ENCODE measurements at places on chromosomes 16 and 17.

GRCh38 chr16:23359092-23359760, 57.1 kb downstream of the SCNN1B start:
- DNase-seq = no peak

GRCh38 chr16:81453091-81453728, 8.6 kb downstream of the CMIP start:
- no peak for DNase-seq

GRCh38 chr17:27518545-27519521, 62.6 kb downstream of the KSR1 start:
- DNase-seq = no peak

DNA sequence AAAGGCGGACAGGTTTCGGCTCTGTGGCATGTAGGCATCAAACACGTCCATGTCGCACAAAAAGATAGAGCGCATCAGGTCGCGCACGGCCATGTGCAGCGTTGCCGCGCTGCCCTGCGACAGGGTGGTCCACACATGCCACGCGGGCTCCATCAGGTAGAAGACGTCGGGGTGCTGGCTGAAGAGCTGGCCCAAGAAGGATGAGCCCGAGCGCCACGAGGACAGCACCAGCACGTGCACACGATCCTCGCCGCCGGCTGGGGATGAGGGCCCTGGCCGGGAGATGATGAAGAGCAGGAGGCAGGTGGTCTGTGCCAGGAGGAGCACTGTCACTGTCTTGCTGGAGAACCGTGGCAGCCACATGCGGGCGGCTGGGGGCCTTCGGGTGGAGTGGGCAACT, 5.9 kb downstream of the CHST5 start:
- DNase-seq = no peak

DNA sequence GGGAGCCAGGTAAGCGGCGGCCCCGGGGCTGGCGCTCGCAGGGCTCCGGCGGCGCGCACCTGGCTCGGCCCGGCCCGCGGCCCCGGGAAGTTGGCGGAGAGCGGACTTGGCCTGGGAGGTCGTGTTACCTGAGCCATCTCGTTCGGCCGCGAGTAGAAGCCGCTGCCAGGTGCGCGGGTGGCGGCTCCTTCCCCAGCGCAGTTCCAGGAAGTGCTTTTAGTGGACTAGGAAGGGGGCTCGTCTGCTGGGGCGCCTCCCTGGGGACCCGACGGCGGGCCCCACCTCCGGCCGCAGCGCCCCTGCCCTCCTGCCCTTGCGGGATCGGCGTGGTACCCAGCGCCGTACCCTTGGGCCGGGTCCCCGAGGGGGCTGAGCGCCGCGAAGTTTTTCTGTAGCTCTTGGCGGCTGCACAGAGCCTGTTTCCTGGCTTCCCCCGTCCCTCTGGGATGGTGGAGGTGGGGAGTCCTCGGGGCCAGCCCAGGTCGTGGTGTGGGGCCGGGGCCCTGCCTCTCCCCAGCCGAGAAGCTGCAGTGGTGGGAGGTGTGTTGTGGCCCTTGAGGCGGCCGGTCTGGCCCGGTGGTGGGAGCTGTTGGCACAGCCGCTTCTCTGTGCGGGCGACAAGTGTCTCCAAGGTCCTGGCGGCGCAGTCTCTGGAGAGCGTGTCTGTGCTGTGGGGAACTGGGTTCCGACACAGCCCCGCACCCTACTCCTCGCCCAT, 96.9 kb downstream of the RAB11FIP4 start:
- DNase-seq = no peak

DNA sequence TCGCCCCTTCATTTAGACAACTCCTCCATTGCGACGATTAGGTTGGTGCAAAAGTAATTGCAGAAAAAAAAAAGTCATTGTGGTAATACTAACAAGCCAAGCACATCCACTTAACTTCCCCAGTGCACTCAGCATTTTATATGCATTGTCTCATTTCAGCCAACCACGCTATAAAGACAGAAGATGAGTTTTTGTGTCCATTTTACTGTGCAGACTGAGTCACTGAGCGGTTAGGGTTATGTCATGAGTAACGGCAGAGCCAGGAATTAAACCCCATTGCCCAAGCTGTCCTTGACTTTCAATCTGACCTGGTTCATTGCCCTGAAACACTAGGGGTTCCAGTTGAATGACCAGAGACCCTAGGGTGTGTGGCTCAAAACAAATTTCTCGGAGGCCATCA, 218.7 kb downstream of the XYLT1 start:
- no peak for DNase-seq

DNA sequence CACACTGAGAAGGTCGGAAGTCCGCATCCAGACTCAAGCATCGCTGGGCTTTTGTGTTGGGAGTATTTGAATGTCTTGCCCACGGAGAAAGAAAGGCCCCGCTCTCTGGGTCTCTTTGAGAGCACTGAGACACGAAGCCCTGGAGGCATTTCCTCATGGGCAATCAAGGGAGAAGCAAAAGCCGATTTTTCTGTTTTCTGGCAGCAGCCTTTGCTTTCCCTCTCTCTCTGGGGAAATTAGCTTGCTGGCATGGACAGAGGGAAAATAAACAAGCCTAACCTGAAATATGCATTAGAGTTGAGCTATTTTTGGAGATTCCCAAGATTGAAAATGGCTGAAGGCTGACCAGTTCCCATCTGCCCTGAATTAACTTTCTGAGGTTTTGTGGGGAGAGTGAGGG, 238.7 kb downstream of the HAPSTR1 start:
- DNase-seq = no peak

GRCh38 chr16:87012954-87013938, 303.9 kb downstream of the C16orf95 start:
- no peak for DNase-seq

DNA sequence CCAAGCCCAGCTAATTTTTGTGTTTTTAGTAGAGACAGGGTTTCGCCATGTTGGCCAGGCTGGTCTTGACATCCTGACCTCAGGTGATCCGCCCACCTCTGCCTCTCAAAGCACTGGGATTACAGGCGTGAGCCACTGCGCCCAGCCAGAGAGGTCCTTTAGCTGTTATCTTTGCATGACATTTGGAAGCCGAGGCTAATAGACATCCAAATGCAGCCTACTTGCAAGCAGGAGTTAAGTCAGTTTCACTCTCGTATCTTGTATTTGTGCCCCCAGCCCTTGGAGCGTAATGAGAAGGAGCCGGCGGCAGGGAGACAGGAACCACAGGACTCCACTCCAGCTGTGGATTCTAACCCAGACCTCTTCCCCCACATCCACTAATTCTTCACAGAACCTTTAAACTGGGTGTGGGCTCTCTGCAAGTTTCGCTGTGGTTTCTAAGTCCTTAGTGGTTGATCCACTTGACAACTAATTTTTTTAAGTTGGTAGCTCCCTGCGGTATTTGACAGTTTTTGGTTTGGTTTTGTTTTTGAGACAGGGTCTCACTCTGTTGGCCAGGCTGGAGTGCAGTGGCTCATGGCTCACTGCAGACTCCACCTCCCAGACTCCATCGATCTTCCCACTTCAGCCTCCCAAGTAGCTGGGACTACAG, 3.1 kb upstream of the CYTH1 start:
- no peak for DNase-seq

DNA sequence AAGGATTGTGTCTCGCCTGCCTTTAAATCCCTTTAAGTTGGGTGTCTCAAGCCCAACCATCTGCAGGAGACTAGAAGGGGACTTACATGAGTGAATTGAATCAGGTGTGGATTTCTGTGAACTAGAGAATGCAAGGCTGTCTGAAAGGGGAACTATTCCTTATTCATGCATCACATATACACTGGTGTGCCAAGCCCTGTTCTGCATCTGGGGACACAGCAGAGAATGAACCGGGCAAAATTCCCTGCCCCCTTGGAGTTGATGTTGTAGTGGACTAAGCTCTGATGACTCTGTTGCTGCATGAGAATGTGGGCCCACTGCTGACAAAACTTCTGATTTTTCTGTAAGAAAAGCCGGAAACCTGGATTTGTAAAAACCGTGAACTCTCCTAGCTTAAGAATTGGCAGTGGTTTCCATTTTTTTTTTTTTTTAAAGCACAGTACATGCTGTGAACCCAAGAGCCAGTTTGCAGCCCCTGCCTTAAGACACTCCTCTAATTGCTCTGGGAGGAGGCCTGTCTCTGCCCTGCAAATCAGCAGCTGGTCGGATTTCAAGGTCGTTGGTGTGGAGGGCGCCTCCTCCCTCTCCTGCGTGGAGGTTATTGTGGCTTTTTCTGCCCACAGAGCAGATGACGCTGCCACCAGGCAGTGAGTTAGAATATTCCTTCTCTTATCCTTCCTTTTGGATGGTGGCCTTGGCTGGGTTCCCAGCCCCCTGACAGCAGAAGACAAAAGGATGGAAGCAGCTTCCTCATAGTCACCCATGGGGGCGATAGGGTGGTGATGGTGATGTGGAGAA, 131.0 kb downstream of the PRKCB start:
- DNase-seq = no peak

DNA sequence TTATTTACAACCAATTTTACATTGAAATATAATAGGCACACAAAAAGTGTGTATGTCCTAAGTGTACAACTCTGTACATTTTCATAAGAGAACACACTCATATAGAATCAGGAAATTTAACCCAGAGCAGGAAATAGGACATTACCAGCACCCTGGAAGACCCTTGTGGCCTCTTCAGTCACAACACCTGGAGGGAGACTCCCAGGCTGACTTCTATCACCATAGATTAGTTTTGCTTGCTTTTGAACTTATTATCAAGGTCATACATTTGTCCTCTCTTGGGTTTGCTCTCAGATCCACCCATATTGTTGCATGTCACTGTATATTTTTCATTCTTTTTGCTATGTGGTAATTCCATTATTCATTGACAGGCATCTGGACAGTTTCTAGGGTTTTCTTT, 5.8 kb downstream of the RIPOR1 start:
- no peak for DNase-seq

DNA sequence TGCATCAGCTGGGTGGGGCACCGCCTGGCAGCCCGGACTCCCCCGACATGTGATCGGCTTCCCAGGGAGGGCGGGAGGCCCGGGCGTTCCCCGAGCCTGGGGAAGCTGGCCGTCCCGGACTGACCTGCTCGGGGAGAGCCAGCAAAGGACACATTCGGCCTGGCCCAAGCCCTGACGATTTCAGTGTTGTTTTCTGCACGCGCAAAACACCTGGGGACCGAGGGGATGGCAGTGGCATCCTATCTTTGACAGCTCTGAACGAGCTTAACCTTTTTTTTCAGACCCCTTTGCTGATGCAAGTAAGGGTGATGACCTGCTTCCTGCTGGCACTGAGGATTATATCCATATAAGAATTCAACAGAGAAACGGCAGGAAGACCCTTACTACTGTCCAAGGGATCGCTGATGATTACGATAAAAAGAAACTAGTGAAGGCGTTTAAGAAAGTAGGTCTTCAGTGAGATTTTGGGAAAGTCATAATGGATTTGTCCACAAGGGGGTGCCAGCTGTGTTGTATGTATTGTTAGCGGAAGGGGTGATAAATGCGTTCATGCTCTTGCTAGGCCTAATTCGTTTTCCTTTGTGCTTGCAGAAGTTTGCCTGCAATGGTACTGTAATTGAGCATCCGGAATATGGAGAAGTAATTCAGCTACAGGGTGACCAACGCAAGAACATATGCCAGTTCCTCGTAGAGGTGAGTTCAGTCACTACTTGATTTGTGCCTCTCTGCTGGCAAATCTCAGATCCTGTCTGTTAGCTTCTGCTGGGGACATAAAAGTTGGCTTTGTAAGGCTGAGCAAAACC, 1.0 kb downstream of the EIF1 start:
- no peak for DNase-seq

DNA sequence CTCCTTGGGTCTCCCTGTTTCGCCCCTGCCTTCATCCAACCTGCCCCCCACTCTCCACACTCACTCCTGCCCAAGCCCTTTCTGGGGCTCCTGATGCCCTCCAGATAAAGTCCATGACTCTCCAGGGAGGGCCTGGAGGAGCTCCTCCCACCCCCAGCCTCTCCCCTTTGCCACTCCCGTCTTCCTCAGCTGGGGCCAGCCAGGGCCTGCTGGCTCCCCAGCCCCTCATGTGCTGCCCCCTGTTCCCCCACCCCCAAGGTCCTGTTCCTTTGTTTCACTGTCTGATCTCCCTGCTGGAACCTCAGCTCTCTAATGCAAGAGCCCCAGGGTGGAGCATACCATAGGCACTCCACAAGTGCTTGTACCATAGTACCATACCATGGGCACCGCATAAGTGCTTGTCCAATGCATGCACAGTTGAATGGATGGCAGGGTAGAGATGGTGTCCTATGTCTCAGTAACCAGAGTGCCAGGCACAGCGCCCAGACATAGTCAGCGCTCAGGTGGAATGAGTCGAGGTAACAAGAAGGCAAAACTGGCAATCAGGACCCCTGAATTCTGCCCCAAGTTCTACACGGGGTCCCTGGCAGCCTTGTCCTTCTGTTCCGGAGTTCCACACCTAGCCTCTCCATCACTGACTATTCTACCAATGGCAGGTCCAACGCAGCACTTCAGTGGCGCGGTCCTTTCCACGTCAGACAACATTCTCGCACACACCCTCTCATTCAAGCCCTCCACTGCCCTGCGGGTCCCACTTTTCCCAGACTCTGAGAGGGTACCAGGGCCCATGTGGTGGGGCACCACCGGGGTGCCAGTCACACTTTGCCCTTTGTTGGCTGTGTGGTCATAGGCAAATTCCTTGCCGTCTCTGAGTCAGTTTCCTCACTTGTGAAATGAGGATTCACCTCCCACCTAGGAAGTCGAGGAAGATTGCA, 1.4 kb downstream of the PLCD3 start:
- no peak for DNase-seq

DNA sequence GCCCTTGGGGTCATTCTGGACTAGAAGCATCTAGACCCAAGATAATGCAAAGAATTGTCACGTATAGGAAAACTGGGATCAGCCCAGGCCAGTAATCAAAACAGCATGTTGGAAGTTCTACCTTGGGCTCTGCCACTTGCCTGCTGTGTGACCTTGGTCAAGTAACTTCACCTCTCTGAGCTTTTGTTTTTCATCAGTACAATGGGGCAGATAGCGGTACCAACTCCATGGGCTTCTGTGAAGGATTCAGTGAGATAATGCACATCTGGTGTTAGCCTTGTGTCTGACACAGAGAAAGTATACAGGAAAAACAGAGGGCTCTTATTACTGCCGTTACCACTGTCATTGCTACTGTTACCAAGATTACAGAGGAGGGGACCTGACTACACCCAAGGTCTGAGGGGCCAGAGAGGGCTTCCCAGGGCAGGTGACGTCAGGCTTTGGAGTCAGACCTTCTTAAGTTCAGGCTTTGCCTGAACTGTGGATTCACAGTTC, 24.6 kb downstream of the CMIP start:
- DNase-seq = no peak

GRCh38 chr17:5416901-5417300, 2.6 kb downstream of the NUP88 start:
- DNase-seq = no peak

GRCh38 chr17:75010683-75011400, 1.6 kb upstream of the MRPL58 start:
- DNase-seq = no peak

- DNase-seq = no peak
Observed at GRCh38 chr17:82440991-82441627, 9.4 kb downstream of the CYBC1 start.

- DNase-seq = no peak
Observed at GRCh38 chr17:80459234-80459633, 17.2 kb downstream of the NPTX1 start.

Data from cortex of kidney (tissue), 1 donor.